ENCODE measurements at places on chromosomes 3 and 15.

- DNase-seq = no peak
Measured at GRCh38 chr3:77079988-77080610, 40.2 kb downstream of the ROBO2 start.

GRCh38 chr3:36542186-36542585, 161.9 kb downstream of the STAC start:
- DNase-seq = no peak

GRCh38 chr15:42581272-42581730, 5.9 kb downstream of the STARD9 start:
- DNase-seq = peak; percentile 48

GRCh38 chr15:33067456-33067855, 127.1 kb downstream of the FMN1 start:
- DNase-seq = no peak

DNA sequence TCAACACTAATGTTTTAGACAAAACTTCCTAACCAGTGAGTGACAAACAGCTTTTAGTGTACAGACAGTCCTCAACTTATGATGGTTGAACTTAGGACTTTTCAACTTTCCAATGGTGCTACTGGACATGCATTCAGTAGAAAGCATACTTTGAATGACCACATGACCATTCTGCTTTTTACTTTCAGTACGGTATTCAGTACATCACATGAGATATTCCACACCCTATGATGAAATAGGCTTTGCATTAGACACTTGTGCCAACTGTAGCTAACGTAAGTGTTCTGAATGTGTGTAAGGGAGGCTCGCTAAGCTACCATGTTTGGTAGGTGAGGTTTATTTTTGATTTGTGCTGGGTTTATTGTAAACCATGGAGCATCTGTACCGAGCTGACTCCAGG, 113.7 kb downstream of the WNT7A start:
- no peak for DNase-seq

DNA sequence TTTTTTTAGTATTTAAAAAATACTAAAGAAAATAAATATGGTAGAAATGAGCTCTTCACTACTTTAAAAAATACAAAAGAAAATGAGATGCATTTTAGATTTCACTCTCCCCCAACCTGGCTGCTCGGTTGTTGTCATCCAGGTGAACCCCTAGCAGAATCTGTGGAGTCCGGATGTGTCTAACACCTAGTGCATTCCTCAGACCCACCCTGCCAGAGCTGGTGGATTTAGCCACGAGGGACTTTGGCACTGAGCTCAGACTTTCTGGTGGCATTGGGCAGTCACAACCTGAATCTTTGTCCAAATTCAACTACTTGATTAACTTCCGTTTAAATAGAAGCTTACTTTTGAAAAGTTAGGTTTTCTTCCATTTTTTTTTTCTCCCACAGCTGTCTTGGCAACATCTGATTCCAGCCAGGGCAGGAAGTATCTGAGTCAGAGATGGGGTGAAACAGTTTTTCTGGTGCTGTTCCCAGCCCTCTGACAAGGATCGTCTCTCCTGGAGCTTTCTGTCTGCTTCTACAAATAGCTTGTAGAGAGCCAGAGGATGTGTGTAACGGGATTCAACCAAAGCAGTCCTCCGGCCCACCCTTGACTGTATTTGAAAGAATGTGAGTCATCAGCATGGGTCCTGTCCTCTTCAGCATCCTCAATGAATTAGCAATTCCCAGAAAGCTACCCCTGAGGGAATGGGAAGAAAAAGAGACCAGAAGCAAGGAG, 301.8 kb upstream of the MCTP2 start:
- DNase-seq = no peak

DNA sequence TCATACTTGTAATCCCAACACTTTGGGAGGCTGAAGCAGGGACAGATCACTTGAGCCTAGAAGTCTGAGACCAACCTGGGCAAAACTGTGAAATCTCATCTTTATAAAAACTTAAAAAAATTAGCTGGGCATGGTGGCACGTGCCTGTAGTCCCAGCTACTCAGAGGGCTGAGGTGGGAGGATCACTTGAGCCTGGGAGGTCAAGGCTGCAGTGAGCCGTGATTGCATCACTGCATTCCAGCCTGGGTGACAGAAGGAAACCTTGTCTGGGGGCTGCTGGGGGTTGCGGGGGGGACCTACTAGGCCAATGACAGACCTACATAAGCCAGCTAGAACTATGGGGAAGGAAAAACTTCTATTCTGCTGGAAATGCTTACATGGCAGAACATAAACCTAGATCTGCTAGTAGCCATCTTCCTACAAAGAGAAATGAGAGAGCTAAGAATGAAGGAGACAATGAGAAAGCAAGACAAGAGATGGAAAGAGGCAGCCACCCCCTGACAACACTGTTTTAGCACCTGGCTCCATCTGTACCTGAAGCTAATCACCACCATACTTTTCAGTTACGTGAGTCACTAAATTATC, 23.9 kb downstream of the FOXP1 start:
- DNase-seq = no peak

- no peak for DNase-seq
Measured at GRCh38 chr3:108388136-108389132, 92.1 kb downstream of the HHLA2 start.

DNA sequence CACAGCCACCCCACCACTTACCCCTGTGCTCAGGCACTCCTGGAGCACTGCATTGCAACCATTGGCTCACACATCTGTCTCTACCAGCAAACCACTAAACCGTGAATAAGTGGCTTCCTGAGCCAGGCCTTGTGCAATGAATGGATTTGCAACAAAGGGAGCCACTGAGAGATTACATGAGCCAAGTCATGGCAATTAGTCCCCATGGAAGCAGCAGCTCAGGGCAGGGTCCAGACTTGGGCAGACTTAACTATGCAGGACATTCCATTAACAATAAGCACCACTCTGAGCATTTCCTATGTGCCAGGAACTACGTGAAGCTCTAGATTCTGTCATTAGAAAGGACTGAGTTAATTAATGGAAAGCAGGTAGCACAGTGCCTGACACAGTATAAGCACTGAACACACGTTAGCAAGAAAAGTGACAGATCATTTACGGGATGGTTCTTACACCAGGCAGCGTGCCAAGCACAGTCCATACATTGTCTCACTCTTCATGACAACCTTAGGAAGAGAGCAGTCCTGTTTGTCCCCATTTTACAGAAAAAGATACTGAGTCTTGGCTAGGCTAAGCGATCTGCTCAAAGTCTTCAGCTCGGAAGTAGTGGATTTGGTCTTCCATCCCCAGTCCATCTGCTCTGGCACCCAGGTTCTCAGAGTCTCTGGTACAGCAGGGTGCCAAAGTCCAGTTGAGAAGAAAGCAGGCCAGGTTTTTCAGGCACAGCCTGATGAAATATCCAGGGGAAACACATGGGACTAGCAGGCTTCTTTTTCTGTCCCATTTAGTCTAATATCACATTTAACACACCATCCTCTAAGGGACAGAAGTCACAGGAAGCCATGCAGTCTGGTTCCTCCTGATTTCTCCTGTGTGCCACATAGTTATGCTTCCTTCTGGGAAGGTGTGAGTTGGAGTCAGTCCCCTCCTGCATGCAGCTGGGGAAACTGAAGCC, 44.1 kb downstream of the LIPC start:
- DNase-seq = no peak

DNA sequence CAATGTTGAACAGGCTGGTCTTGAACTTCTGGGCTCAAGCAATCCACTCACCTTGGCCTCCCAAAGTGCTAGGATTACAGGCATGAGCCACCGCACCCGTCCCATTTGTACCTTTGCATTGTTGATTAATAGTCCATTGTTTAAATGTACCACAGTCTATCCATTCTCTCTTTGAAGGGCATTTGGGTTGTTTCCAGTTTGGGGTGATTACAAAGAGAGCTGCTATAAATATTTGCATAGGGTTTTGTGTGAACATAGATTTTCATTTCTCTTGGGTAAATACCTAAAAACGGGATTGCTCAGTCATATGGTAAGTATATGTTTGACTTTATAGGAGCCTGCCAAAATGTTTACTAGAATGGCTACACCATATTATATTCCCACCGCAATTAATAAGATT, 13.7 kb upstream of the PTPRG start:
- no peak for DNase-seq

GRCh38 chr3:156689608-156690007, 15.2 kb downstream of the TIPARP start:
- no peak for DNase-seq

GRCh38 chr15:65303687-65304380, 643 bp upstream of the RNU5B-1 start:
- DNase-seq = no peak

- DNase-seq = no peak
Measured at GRCh38 chr15:90761629-90762028, 44.5 kb downstream of the BLM start.

GRCh38 chr3:165786013-165786412, 51.2 kb downstream of the BCHE start:
- DNase-seq = no peak

DNA sequence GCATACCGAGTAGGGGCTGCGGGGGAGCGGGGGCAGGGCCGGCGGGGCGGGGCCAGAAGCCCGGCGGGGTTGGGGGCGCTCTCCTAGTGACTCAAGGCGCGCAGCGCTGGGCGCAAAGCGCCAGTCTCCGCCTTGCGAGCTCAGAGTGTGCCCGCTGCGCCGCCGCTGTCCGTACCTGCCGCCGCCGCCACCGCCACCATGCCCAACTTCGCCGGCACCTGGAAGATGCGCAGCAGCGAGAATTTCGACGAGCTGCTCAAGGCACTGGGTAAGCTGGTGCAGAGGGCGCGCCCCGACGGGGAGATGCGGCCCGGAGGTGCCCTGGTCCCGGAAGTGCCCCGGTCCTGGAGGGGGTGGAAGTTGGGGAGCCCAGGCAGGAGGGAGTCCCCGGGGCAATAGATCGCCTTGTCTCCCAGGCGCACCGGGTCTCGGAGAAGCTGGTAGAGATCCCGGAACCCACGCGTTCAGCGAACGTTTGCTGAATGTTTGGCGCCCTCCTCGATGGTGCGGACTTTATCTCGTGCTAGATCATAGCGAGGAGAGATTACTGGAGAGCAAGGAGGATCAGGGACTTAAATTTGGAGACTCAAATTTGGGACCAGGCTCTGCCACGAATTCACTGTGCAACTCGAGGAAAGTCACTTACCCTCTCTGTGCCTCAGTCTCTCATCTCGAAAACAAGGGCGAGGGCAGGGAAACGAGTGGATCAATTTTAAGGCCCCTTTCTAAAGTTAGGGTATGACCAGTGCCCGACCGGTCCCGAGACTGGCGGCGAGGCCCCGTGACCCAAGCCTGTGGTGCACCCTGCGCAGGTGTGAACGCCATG, at the start of gene CRABP1:
TSS of gene CRABP1 (plus strand) at position 123 of the 826 bp plus-strand sequence. CDS start at position 199, 76 bp downstream.
- no peak for DNase-seq

DNA sequence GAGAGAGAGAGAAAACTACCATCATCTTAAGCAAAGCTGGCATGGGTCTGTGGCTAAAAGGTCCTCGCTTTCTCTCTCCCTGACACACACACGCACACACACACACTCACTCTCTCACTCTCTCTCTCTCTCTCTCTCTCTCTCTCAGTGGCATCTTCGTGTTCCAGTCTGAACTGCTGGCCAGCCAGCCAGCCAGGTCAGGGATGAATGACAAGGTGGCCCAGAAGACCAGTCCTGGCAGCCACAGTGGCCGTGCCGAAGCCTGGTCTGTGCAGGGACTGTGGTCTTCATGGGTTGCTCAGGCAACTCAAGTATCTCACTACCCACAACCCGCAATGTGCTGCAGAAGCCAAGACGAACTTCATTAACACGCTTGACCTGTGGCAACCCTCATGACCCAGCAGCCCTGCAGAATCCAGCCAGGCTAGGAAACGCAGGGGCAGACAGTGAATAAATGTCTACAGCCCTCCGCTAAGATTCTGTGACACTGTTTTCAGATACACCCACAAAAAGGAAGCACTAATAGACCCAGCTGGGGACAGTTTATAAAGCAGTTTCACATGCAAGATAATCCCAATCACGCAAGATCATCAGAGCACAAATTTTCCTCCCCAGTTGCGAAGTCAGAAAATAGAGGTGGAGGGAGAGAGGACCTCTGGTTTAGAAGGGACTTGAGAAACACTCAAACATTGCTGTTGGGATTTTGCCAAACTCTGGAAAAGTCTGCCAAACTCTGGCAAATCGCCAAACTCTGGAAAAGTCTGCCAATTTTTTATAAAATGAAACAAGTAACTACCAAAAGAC, 66.4 kb downstream of the XXYLT1 start:
- no peak for DNase-seq

DNA sequence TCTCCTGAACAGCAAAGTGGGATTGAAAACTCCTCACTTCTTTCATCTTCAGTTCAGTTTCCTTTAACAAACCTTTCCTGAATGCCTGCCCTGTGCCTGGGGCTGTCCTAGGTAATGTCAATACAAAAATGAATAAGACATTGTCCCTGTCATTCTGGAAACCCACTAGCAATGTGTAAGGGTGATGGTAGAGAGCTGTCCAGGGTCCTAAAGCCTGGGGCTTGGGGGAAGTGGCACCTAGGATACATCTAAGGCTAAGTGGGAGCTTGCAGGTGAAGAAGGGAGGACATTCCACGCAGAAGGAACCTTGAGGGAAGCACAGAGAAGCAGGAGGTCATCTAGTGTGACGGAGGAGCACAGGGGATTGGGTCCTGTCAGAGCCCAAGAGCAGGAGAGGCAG, 212.7 kb upstream of the PPP2R3A start:
- no peak for DNase-seq

DNA sequence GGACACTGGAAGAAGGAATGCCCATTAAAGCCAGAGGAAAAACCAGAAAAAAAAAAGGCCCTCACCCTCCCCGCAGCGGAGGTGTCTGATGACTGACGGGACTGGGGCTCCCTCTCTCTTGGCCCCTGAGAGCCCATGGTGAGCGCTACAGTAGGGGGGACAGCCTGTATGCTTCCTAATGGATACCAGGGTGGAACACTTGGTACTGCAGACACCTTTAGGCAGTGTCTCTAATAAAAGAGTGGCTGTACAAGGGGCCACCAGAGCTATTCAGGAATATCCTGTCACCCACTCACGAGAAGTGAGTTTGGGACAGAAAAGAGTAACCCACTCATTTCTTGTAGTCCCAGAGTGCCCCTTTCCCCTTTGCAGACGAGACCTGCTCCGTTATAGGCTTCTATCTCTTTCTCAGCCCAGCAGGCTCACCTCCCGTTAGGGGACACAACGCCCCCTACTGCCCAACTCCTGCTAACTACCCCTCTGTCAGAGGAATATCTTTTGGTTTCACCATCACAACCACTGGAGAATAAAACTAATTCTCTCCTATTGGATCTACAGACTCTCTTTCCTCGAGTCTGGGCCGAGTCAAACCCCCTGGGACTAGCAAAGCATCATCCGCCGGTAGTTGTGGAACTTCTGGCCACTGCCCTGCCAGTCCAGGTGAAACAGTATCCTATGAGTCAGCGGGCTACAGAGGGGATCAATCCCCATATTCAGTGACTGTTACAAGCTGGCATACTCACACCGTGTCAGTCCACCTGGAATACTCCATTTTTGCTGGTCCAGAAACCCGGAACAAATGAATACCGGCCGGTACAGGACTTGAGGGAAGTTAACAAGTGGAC, 40.8 kb downstream of the ZBTB11 start:
- DNase-seq = peak; percentile 51

GRCh38 chr15:48557335-48557734, 88.2 kb downstream of the FBN1 start:
- no peak for DNase-seq

- DNase-seq = no peak
Measured at GRCh38 chr15:48494631-48495030, 150.9 kb downstream of the FBN1 start.

GRCh38 chr3:105781871-105782270, 86.9 kb downstream of the CBLB start:
- DNase-seq = no peak

All from stimulated activated CD8-positive, alpha-beta memory T cell treated with anti-CD3 and anti-CD28 coated beads, Interleukin-4, amount 100 ng/mL, for 4 hours (primary cell).